ENCODE measurements at places on chromosomes 1 and 21. TPM values are rescaled to one million over a fixed set of nuclear protein-coding genes. Genes with fewer than 3 reads are reported as not detected.
A peak's percentile ranks its signal among the peaks of the same experiment; 100 is the strongest.

The SASS6 gene
- 2.5 TPM for total RNA-seq

The PDPN gene
- not detected for total RNA-seq

The TNFRSF25 gene
- total RNA-seq: 152 TPM

GRCh38 chr1:196309386-196309785, 298.9 kb downstream of the KCNT2 start:
- DNase-seq: no peak

DNA sequence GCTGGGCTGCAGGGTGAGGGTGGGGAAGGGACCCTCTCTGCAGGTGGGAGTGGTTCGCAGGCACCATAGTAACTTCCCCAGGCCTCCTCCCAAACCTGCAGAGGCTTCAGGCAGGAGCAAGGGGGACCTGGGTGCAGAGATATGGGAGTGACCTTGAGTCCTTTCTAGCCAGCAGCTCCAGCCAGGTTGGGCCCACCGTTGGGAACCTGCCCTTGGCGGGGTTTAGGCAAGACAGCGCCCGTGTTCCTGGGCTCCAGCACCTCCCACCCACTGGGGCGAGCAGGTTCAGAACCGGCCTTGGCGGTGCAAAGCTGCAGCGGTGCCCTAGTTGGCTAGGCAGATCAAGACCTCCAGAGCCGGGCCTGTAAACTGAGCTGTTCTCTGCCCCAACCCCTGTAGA, 2.2 kb upstream of the PRDM16 start:
- DNase-seq: no peak

- DNase-seq: no peak
Measured at GRCh38 chr1:172345077-172345476, 75.4 kb upstream of the C1orf105 start.

GRCh38 chr1:198212675-198213074, 55.9 kb downstream of the NEK7 start:
- DNase-seq: no peak

DNA sequence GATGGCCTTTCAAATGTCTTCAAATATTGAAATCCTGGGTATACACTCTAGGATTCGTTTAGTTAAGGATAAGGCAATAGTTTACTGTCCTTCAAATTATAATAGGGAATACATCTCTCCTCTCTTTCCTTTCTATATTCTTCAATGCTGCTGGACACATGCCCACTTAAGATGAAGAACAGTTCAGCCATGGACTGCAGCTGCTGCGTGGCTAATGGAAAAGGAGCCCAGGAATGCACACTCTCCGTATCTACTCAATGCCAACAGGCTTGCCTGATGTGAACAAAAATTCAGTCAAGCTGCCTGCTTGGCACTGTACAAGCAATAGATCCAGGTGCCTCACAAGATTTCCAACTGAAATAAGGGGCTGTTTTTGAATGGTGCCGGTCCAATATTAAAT, 321.2 kb upstream of the LYPLAL1 start:
- DNase-seq: no peak

GRCh38 chr1:234486858-234487840, 8.2 kb upstream of the TARBP1 start:
- DNase-seq: no peak

- DNase-seq: no peak
Measured at GRCh38 chr1:5724847-5725246, 267.4 kb downstream of the NPHP4 start.

DNA sequence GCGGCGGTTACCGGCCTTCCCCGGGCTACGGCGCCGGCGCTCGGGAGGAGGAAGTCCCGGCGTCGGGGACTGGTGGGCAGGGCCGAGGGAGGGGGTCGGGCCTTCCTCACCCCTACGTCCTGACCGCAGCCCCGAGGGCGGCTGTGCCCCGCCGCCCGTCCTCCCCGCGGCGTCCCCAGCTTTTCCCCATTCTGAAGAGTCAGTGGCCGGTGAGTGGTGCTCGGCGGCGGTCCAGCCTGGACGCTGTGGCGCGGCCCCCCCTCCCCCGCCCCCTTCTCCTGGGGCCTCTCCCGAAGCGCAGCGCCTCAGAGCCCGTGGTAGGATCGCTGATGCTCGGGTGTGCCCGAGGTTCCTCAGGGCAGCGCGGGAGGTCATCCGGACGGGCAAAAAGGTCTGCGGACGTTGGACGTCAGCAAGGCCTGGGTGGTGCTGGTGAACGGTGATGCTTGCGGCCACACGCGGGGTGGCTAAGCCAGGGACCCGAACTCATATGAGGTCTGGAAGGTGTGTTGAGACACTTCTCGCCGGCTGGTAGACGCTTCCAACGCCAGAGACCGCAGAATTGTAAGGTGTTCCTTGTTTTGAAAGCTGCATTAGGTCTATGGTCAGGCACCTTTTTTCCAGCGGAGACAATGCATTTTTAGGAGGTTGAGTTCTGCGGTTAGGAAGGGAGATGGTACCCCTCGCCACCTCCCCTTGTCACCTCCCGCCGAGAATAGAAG, 725 bp downstream of the SLC25A33 start:
- peak; percentile 13 for DNase-seq

- DNase-seq: no peak
Measured at GRCh38 chr1:39110325-39110851, 84.2 kb downstream of the NDUFS5 start.

All from naive thymus-derived CD4-positive, alpha-beta T cell (primary cell).